ENCODE measurements at places on chromosomes 3 and 15.

DNA sequence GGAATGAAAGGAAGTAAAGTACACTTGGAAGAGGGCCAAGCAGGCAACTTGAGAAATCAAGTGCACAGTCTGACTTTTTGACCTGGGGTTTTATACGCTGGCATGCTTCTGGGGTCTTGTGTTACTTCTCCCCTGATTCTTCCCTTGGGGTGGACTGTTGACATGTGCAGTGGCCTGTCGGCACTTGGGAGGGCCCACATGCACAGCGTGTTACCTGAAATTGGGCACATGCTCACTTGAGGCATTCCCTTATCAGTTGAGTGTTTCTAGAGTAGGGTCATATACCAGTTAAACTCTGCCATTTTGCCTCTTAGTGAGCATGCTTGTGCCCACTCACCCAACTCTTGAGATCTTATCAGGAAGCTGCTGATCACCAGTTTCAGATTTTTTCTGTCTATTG lies 329.1 kb upstream of the SOX2 start:
- DNase-seq = no peak

- no peak for DNase-seq
Measured at GRCh38 chr3:143753006-143753405, 95.3 kb downstream of the SLC9A9 start.

DNA sequence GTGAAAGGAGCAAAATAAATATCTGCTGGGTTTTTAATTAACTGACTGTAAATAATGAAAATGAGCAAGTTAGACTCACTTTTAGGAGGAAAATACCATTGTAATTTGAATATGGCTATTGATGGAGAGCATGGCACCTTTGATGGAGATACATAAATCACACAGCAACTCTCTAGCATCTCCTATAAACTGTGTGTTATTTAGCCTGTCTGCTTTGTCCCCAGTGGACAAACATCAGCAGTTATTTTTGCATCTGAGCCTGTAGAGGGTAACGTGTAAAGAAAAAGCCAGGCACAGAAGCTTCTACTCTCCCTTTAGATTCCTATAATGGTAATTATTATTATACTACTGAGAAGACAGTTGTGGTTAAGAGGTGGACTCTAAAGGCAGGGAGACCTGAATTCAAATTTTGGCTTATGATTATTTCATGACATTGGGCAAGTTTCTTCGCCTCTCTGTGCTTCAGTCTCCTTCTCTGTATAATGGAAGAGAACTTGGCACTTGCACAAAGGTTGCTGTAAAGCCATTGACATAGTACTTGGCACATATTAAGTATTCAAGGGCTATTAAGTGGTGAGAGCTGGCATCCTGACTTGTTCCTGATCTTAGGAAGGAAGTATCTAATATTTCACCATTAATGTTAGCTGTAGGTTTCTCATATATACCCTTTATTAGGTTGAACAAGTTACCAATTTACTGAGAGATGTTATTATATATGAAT lies 289.5 kb upstream of the TRIM42 start:
- no peak for DNase-seq

DNA sequence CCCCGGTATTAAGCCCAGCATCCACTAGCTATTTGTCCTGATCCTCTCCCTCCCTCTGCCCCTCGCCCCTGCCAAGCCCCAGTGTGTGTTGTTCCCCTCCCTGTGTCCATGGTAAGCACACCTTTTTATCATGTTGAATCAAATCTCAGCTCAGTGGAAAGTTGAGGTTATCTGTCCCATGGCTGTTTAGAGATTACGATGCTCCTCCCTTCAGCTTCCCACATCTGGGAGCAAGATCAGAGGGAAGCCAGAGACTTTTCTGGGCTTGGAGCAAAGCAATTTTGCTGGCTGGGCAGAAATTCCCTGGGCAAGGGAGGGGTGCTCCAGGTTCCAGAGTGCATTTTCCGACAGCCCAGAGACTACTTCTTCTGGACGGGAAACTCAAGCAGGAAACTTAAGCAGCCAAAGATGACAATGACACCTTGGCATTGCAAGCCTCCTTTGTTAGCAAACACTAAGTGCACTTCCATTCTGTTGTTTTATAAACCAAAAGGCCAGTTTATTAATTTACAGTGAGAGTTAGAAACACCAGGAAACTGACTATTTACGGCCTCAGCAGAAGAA lies 104.5 kb downstream of the MESD start:
- no peak for DNase-seq

GRCh38 chr3:9102240-9102981 lies 139.1 kb upstream of the RAD18 start:
- DNase-seq = no peak

DNA sequence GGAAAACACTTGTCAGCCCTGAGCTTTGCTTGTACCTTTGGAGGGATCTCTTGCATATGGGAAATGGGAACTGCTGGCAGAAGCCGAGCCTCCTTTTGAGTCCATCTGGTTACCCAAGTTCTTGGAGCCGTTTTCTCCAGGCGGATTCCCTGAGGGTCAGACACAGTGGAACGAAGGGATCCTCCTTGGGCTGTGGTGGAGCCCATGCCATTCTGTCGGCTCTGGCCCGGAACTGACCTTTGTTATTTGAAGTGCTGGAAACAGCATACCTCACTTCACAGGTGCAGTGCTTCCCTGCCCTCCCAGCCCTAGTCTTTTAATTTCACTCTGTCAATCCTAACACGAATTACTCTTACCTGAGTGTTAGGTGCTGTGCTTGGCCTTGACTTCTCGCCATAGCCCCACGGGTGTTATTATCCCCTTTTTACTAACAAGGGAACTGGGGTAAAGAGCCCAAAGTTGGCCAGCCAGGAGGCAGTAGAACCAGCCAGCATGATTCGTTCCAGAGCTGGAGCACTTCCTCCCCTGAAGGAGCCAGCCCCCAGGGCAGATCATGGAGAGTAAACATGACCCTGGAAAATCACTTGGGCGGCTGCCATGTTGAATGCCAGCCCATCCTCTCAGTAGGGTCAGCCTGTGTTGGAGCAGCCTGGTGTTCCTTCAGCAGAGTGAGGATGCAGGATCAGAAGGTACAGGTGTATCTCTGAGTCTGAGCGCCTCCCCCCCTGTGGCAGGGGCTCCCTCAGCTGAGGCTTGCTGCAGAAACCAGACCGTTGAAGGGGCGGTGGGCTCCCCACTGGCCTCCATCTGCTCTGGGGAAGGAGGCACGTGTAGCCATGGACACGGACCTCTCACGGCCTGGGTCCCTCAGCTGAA lies 143.2 kb downstream of the DNAJB8 start:
- DNase-seq = no peak

DNA sequence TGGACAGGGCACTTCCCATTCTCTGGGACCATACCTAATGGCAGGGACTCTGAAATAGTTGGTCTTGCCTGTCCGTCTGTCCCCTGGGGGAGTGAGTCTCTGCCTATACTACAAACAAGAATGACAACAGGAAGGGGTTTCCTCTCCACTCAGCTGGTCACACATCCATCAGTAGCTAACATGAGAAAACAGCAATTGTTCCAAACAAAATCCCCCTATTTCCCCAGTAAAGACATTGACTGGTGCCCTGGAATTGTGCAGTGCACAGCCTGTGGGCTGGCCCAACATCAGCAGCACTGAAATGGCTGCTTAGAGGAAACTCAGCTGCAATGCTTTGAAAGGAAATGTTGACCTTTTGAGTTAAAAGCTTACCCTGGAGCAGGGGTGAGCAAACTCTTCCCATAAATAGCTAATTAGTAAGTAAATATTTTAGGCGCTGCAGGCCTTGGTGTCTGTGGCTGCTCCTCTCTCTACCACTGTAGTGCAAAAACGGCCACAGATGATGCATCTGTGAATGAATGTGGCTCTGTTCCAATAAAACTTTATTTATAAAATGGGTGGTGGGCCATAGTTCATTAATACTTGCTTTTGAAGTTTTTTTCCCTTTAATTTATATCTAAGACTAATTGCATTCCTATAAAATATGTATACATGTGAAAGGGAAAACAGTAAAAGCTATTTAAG lies 174.3 kb downstream of the KLF13 start:
- DNase-seq = no peak

DNA sequence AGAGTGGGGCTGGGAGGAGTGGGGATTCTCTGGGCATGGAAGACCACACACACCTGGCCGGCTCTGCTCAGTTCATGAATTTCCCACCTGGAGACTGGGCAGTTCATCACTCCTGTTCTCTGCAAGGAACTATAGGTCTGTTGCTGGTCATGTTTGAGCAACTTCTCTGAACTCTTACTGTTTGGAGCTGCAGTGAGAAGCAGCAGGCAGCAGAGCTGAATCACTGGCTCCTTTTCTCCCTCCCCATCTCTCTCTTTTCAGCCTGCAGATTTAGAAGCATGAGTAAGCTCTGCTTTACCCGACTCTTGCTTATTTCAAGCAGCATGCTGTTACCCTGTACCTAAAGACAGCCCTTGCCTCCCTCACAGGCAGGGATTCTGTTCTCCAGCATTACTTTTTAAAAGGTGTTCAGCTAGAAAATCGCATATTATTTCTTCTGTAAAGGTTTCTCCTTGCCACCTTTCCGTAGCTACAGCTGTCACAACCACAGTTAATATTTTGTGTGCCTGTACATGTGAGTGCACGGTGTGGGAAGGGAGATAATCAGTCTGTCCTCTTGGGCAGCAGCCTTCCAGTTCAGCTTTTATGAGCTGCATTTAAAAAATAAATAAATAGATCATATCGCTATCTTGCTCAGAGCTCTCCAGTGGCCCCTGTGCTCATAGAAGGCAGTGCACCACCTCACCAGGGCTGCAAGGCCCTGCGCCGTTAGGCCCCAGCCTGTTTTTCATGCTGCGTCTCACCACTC lies 131.6 kb downstream of the CHCHD6 start:
- DNase-seq = no peak

DNA sequence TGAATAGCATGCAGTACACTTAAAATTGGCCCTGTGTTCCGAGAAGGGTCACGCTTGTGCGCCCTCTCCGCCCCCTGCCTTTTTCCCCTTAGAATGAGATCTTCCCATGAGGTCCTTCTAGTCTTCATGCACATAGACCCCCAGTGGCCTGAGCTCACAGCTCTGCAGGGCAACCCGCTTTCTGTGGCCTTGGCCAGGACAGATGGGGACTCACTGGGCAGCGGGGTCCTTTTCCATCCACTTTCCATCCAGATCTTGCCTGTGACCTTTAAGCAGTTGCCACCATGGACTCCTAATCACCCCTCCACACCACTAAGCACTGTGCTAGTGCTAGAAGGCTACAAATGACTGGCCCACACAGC lies 244.4 kb downstream of the UACA start:
- DNase-seq = no peak

- DNase-seq = no peak
Measured at GRCh38 chr15:42331235-42331634, 28.1 kb upstream of the CAPN3 start.

- no peak for DNase-seq
Measured at GRCh38 chr3:139222100-139222657, 121.6 kb upstream of the MRPS22 start.

All from CD4-positive, alpha-beta T cell treated with Interleukin-10 for 1 hour (primary cell).